Mesothelial cell of epicardium (in vitro differentiated cells): ENCODE measurements at places on chromosomes 7 and 10.

DNA sequence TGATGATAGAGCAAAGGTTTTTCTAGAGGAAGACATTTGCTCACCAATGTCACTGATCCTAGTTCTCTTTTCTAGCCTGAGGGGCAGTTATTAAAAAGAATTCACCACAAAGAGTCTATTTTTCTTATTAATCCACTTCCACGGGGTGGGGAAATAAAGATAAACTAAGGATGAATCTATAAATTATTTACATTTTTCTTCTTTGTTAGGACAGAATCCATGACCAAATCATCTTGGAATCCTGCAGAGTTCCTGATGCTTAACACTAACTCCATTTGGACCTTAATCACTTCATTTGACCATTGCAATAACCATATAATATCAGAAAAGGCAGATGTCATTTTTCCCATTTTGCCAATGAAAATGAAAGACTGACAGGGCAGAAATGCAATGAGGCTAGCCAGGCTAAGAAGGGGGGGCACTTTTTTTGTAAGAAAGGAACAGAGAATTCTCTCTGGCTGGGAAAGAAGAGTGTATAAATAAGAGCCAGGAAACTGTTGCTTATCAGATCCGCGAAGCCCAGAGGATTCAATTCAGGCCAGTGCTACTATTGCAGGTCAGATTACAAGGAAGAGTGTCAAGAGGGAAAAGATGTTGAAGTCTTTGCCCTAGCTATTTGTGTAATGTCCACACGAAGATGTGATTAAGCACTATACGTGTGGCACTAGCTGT lies 433.2 kb downstream of the TNS3 start:
- H3K27me3 ChIP-seq = peaks cover 2% of the 10 kb centered on the region
- DNase-seq = no peak
- H3K4me1 ChIP-seq = peaks cover 26% of the 10 kb centered on the region
- no peaks in the 10 kb centered on the region for H3K36me3 ChIP-seq

DNA sequence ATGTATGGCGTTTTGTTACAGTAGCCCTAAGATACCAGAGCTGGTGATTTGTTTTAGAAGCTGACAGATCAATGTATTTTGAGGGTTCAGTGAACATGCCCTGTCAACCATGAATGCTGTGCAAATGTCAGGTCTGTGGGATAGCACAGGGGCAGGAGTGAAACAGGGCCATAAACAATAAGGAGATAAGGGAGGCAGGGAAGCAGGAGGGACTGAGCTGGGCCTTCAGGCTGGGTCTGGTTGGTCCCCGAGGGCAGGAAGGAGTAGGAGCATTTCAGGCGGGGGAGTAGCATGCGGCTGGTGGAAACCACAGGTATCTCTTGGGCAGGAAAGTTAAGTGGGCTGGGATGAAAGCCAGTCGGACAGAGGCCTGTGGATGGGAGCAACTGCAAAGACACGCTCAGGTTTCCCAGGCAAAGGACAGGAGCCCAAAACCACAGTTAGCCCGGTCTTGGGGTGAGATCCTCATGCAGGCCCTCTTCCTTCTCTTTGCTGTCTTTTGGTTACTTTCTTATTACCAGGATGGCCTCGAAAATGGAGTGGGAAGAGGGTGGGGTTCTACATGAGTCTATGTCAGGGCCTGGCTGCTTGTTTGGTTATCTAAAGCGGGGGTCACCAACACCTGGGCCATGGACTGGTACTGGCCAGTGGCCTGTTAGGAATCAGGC lies 69.5 kb upstream of the SEPHS1 start:
- H3K27ac ChIP-seq = no peak overlapping the region
- H3K36me3 ChIP-seq = no peaks in the 10 kb centered on the region
- H3K27me3 ChIP-seq = no peaks in the 10 kb centered on the region
- no peak for DNase-seq
- no peak overlapping the region for H3K4me3 ChIP-seq

GRCh38 chr10:72875250-72876055 lies 18.1 kb upstream of the OIT3 start:
- no peaks in the 10 kb centered on the region for H3K27me3 ChIP-seq
- H3K36me3 ChIP-seq = peaks cover 54% of the 10 kb centered on the region
- DNase-seq = no peak
- H3K4me3 ChIP-seq = no peak overlapping the region

DNA sequence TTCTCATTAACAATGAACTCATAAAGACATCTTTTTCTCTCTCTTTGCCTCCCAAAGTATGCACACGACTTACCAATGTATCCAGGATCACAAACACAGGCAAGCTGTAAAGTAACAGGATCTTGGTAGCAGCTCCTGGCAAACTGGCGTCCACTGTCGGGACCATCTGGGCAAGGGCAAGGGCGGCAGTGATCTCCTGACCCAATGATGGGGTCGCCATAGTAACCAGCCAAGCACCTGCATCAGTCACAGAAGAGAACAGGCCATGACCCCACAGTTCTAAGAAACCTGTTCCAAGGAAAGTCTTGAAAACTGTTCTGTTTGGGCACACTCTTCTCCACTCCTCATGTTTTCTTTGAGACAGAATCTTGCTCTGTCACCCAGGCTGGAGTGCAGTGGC lies 47.6 kb downstream of the LAMB1 start:
- H3K27me3 ChIP-seq = no peaks in the 10 kb centered on the region
- peaks cover 60% of the 10 kb centered on the region for H3K36me3 ChIP-seq
- peak overlapping the region; percentile 24 for H3K27ac ChIP-seq

DNA sequence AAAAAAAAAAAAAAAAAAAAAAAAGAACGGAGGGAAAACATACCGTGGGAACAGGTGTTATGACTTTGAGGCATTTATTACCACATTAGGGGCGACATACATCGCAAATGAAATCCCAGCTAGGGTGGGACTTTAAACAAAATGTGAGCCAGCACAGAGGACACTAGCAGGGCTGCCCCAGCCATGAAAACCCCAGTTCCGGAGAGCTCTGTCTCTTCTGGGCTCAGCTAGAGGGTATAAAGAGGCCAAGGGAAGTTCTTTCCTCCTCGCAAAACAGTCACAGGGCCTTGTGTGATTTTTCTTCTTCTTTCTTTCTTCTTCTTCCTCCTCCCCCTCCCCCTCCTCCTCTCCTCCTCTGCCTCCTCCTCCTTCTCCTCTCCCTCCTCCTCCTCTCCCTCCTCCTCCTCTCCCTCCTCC lies 59.9 kb upstream of the ECHDC3 start:
- H3K27me3 ChIP-seq = peaks cover 6% of the 10 kb centered on the region
- peaks cover 50% of the 10 kb centered on the region for H3K4me1 ChIP-seq
- no peak overlapping the region for H3K4me3 ChIP-seq
- peak overlapping the region; percentile 69 for H3K27ac ChIP-seq

GRCh38 chr10:86345859-86346798 lies 20.5 kb downstream of the GRID1 start:
- no peaks in the 10 kb centered on the region for H3K36me3 ChIP-seq
- no peaks in the 10 kb centered on the region for H3K4me1 ChIP-seq

DNA sequence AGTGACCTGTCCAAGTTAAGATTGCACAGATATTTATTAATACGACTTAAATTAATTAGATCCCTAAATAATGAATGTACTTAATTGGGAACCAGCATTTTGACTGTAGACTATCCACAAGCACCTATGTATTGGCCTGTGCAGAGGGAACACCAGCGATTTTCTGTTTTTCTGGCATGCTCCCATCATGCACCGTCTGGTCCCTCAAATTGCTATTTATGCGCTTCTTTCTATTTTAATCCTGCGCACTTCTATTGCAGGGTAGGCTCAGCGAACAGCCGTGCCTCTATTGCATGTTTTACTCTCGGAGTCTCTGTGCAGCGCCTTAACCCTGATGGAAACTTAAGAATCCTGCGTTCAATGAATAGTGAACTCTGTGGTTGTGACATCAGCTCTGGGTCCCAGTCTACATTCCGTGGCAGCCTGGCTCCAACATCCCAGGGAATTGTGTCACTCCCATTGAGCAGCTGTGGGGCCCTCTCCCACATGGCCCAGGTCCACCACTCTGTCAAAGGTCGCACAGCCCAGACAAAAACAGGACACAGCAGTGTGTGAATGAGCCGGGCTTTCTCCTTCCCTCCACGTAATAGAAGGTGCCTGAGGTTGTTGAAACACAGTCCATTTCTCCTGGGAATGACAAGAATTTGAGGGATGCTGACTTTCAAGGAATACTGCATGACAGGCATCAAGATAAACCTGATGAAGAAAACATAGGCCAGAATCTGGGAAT lies 239.7 kb upstream of the KLF6 start:
- H3K4me3 ChIP-seq = no peak overlapping the region
- peaks cover 2% of the 10 kb centered on the region for H3K4me1 ChIP-seq
- no peaks in the 10 kb centered on the region for H3K36me3 ChIP-seq
- no peaks in the 10 kb centered on the region for H3K27me3 ChIP-seq
- no peak for DNase-seq

DNA sequence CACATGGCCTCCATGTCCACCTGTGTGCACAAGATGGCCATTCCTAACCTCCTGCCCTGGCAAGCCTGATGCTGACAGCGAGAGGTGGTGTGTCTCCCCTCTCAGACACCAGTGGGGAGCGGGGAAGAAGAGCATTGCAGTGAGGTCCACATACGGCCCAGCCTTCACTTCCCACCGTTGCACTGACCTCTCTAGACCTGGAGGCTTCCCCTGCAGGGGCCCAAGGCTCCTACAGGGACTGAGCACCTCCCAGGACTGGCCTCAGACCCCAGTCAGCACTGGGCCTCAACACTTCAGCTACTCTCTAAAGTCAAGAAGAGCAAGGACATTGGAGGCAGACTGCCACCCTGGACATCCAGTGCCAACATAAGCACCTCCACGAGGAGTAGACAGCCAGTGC lies 15.9 kb downstream of the STK32C start:
- H3K4me1 ChIP-seq = no peaks in the 10 kb centered on the region
- H3K4me3 ChIP-seq = no peak overlapping the region
- peaks cover 55% of the 10 kb centered on the region for H3K27me3 ChIP-seq
- DNase-seq = no peak

DNA sequence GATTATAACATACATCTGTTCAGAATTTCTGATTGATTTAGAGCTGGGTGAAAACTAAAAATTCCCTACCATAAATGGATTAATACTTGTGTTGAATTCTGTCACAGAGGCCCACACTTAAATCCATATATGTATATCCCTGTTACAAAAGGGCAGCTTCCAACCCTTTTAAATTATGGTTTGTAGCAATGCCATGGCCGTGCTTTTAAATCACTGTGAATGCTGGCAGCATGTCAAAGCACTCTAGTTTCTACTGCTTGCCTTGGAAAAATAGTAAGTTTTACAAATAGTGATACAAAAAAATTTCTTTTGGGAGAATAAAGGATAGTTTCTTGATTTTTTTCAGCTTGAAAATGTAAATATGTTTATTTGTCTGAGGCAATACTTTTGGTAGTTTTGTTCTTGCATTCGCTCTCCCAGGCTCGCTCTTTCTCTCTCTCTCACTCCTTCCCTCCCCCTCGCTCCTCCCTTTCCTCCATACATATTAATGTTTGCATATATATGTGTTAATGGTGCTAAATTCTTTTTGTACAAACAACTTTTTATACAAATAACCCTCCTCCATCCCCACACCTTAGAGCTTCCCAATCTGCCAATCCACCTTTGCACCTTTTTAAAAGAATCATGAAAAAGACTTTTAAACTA lies 29.8 kb downstream of the TES start:
- peaks cover 52% of the 10 kb centered on the region for H3K4me1 ChIP-seq
- H3K27ac ChIP-seq = peak overlapping the region; percentile 79
- no peak overlapping the region for H3K4me3 ChIP-seq
- DNase-seq = no peak

GRCh38 chr10:37314350-37314749 lies 189.0 kb downstream of the ANKRD30A start:
- DNase-seq = no peak
- no peaks in the 10 kb centered on the region for H3K4me1 ChIP-seq
- no peaks in the 10 kb centered on the region for H3K36me3 ChIP-seq
- H3K4me3 ChIP-seq = no peak overlapping the region
- H3K27me3 ChIP-seq = no peaks in the 10 kb centered on the region
- H3K27ac ChIP-seq = no peak overlapping the region

DNA sequence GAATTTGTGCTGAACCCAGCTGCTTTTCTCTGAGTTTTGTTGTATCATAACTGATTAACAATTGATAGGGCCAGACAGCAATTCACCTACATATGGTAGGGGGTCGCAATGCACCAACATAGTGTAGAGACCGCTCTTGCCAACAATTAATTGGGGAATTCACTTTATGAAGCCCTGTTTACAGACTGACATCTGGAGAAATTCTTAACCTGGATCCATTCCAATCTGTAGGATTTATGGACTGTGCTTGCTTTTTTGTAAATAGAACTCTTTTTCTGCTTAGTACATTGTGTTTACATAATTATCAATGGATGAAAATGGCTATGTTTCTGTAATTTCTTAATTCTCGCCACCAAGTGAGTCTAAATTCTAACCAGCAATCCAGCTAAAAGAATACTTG lies 311.7 kb upstream of the BMPER start:
- no peak overlapping the region for H3K4me3 ChIP-seq
- no peaks in the 10 kb centered on the region for H3K27me3 ChIP-seq
- no peak for DNase-seq

GRCh38 chr7:49703337-49703736 lies 70.1 kb upstream of the VWC2 start:
- no peaks in the 10 kb centered on the region for H3K36me3 ChIP-seq
- DNase-seq = no peak

DNA sequence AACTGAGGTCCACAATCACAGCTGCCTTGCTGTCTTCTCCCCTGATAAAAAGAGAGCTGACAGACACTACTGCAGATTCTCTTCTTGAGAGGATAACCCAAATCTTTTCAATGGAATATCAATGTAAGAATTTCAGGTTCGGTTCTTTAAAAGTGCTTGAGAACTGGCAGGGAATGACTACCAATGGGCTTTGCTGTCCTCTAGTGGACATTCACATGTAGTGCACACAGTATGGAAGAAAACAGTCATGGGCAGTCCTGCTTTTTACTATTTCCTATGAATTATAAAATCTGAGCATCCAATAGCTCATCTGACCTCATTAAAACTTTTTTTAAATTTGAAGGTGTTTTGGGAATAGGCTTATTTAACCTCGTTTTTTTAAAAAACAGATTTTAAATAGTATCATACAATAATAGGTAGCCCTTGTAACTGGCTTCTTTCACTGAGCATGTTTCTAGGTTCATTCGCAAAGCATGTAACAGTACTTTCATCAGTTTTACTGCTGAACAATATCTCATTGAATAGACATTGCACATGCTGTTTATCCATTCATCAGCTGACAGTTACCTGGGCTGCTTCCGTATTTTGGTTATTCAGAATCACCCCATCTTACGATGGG lies 18.3 kb downstream of the FZD9 start:
- H3K4me3 ChIP-seq = no peak overlapping the region
- H3K36me3 ChIP-seq = peaks cover 41% of the 10 kb centered on the region
- H3K4me1 ChIP-seq = peaks cover 6% of the 10 kb centered on the region
- no peak for DNase-seq

DNA sequence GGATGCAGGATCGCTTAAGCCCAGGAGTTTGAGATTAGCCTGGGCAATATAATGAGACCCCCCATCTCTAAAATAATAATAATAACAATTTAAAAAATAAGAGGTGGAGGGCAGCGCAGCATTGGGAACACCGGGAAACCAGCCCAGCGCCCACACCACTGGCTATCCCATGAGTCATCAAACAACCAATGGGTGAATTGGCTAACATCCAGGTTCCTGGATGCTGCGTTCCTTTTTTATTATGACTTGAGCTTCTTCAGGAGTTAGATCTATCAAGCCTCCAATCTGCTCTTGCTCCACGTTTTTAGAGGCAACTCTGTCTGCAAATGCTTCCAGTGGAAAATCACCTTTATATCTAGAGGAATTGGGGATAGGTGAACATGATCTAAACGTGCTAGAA lies 10.0 kb upstream of the LRRC4 start:
- H3K27ac ChIP-seq = no peak overlapping the region
- H3K27me3 ChIP-seq = no peaks in the 10 kb centered on the region
- DNase-seq = no peak
- no peaks in the 10 kb centered on the region for H3K36me3 ChIP-seq
- peaks cover 4% of the 10 kb centered on the region for H3K4me1 ChIP-seq
